ENCODE measurements at places on chromosomes 3 and 15.

- no peak for DNase-seq
Observed at GRCh38 chr3:45572755-45573154, 21.8 kb upstream of the LIMD1 start.

DNA sequence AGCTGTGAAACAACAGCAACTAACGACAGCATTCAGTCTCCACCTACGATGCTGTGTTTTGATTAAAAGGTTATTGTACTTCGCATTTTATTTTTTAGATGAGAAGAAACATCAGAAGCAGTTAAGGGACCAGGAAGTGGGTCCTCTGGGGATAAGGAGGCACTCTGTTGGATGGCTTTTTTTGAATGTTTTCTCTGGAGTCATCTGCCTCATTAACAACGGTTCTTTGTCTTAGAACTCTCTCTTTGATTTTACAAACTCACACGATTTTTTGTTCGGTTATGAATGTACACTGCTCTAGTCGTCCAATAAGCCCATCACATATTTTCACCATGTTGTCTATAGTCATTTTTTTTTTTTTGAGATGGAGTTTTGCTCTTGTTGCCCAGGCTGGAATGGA, 36.0 kb upstream of the ARPIN start:
- DNase-seq = no peak

DNA sequence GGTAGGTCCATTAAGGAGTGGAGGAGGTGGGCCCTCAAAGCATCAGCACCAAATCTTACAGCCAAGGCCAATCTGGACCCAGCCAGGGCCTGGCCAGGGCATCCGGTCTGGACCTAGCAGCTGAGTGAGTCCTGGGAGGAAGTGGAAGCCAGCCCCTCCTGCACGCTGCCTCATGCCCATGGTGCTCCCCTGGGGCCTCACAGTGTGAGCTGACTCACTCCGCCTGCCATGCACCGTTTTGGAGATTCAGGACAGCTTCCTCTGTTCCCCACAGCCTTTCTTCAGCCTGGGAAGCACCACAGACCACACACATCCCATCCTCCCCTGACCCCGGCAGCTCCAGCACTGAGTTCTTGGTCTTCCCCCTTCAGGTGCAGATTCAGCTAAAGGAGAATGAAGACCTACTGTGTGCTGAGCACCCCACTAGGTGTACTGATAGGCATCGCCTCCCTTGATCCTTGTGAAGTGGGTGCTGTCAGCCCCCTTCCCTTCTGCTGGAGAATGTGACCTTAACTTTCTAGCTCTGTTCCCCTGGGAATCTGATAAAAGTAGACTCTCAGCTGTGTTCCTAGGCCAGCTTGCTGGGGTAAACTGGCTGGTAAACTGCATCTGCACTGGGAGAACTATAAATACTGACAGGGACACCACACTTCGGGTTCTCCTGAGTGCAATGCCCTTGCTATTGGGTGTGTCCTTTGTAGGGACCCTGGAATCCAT, 36.8 kb upstream of the SEC13 start:
- no peak for DNase-seq

GRCh38 chr3:173096140-173096539, 44.9 kb downstream of the SPATA16 start:
- DNase-seq = no peak

DNA sequence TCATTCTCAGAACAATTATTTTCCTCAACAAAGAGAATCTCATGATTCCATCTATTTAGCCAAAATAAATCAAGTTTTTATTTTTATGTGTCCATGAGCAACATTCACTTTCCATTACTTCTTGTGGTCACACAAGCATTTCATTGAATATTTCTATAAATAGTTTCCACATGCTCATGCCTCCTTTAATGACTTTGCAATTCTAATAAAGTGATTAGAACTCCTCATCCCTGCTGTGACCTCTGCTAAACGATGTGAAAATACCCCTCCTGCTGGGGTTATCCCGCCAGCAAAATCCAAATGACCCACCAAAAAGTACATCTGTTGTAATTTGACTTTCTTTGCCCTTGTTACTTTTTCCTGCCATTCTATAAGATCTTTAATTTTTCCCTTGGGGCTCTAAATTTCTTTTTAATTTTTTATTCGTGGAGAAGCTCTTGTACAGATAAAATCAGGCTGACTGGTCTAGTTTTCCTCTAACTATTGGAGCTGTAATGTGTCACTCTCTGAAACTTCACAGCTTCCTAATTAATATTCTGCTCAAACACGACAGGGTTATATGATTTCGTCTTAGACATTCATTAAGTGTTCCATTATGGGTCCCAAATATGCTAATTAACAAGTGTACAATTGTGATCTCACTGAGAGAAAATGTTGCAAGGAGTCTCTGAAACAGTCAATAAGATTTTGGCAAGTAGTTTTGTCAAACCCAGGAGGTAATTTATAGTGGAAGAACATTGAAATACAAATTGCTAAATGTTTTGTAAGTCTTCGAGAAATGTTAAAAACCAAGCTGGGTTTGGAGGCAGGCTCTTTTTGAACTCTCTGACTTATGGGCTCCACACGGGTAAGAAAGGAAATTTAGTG, 533.1 kb upstream of the NAALADL2 start:
- DNase-seq = no peak

- no peak for DNase-seq
Observed at GRCh38 chr3:31934018-31934417, 47.0 kb downstream of the OSBPL10 start.

- DNase-seq = no peak
Observed at GRCh38 chr3:59654480-59655417, 604.9 kb upstream of the CFAP20DC start.

GRCh38 chr3:40745381-40746106, 220.8 kb downstream of the ZNF621 start:
- DNase-seq = no peak

DNA sequence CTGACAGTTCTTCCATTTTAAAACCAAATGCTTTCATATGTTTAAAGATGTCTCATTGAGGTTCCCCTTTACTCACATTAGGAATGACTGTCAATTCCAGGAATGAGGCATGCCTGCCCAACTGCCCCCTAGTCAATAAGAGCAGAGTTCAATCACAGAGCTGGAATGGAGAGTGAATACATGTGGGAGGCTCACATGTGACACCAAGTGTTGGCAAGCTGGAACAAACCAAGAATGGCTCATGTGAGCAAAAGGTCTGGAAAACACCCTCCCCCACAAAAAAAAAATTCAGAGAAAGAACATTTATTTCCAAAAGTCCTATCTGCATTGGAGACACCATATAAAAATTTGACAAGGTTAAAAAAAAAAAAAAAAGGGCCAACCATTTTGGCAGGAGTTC, 3.7 kb downstream of the PBRM1 start:
- peak; percentile 18 for DNase-seq

GRCh38 chr3:182902236-182902635, 78.1 kb downstream of the DCUN1D1 start:
- DNase-seq = no peak

DNA sequence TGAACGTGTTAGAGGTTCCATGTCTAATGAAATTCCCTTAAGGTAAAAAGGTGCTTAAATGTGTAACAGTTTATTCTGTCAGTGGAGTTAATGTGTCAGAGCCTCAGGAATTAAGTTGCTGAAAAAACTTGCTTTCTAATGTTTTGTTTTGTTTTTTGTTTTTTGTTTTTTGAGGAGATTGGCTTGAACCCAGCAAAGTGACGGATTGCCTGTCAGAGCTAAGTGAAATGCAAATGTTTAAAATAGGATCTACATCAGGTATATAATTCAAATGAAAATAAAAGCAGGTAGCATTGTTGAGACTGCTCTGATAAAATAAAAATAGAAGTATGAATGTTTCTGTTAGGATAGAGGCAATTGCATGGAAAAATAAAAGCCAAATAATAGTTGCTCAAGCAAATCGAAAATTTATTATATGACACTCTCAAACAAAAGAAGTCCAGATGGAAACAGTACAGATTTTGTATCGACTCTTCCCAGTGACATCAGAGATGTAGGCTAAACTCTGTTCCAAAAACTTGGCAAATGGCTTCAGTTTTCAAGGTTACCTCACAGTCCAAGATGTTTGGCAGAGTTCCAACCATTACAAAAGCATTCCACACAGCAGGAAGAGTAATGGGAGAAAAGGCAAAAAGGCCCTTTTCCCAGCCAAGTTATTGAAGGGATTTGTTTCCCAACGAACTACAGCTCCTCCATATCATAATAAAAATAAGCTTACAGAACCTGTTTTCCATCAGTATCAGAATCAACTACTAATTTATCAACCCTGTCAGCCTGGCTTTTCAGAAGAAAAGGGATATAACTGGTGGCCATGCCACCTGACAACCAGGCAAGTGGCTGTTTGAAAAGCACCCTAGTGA, 291.0 kb downstream of the TBL1XR1 start:
- no peak for DNase-seq

DNA sequence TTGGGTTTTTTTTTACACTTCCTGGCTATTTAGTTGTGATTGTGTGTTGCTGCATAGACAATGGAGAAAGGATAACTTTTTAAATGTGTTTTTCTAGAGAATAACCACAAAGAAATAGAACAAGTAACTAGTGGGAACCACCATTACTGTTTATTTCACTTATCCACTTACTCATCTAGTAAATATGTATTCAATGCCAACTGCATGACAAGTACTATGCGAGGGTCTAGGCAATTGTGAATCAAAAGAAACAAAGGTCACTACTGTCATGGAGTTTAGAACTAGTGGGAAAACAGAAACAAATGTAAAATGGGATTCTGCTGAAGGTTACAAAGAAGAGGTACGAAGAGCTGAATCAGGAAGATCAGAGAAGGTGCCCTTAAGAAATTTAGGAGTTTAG, 600.9 kb upstream of the ROBO2 start:
- DNase-seq = no peak

DNA sequence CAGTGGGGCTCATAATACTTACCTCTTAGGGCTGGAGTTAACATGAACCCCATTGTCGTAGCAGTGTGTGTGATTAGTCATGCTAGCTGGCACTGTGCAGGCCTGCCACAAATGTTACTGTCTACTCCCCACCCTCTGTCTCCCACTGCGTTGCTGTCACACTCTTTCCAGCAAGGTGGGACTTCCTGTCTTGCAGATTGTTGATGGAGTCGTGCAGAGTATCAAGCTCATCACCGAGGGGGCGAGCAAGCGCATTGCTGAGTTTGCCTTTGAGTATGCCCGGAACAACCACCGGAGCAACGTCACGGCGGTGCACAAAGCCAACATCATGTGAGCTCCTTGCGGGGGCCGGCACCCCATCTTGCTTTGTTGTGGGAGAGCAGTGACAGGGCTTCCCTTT, 12.9 kb downstream of the IDH3A start:
- peak; percentile 35 for DNase-seq

DNA sequence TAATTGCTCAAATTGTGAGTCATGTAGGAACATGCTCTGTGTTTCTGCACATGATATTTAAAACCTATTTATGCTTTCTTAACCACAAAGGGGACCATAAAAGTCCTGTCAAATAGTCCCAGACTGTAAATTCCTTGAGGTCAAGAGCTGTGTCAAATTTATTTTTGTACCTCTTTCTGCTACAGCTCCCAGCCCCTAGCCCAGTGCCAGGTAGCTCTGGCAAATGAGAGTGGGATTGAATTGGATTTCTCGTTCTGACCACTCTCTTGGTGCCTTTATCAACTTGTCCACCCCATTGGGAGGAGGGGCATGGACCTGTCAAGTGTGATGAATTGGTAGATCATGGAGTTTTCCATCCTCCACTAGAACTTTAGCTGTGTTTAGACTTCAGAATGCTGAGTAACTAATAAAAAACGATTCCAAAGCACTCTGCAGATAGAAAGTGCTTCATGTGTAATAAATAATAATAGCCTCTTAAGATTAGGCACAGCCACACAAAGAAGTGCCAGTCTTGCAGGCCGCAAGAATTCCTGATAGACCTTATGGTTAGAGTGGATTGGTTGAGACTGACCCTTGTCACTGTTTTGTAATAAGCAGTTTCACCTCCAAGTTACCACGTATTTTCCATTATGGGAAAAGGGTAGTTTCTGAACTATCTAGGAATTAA, 120.4 kb downstream of the LPP start:
- no peak for DNase-seq

- DNase-seq = no peak
Observed at GRCh38 chr15:92817339-92817886, 82.7 kb upstream of the CHD2 start.

- no peak for DNase-seq
Observed at GRCh38 chr15:89967881-89968280, 33.2 kb upstream of the ZNF710 start.

GRCh38 chr3:147574621-147575020, 165.5 kb downstream of the ZIC1 start:
- no peak for DNase-seq
